Mesenchymal stem cell (in vitro differentiated cells and primary cell): ENCODE measurements at places on chromosomes 7 and 10.

- no peak for DNase-seq
Observed at GRCh38 chr10:118203461-118203860, 138.7 kb downstream of the FAM204A start.

DNA sequence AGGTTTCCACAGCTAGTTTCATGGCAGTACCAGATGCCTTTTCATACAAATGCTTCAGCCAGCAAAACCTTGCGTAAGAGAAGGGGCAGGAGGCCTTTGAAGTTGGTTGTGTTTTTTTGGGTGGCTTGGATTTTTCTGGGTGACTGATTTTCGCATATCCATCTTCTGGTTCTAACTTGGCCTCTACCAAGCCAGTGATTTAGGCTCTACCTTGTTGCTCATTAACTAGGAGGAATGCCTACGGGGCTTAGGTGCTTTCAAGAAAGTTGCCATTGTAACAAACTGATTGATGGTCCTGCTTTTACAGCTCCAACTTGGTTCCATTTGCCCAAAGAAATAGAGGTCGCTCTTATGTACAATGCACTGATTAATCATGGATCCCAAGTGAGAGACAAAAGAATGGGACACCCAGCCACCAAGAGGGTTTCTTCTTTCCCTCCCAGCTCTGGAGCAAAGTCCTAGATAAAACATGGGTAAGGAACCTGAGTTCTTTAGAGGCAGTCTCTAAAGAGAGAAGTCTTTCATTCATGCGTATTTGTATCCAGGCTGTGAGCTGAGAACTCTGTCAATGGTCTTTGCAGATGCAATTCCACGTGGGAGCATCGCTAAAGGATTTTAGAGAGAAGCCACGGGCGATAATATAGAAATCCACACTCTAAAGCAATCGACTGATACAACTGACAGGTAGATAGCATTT lies 92.1 kb upstream of the FGFR2 start:
- no peak for DNase-seq

DNA sequence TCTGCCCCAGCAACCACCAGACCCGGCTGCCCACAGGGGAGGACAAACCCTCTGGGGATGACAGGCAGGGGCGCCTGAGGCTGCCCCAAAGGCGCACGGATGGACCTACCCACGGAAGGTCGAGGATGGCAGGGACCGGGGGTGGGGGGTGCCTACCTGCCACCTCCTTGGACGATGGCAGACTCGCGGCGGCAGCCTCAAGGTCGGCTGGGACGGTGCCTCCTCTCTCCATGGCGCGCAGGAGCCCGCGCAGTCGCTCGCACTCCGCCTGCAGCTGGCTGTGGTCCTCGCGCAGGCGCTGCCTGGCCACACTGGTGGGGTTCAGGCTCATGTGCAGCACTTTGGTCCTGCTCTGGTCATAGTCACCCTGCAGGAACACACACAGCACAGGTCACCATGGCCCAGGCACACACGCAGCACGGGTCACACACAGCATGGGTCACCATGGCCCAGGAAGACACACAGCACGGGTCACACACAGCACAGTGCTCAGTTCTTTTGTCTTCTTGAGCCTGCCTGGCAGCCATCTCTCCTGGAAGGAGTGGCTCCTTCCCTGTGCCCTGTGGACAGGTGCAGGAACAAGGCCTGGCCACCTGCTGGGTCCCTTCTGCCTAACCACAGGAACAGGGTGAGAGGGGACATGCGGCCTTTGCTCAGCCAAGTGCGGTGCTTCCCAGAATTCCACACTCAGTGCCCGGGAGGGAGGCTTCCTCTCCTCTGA lies 266.6 kb downstream of the ELFN1 start:
- no peak for DNase-seq

DNA sequence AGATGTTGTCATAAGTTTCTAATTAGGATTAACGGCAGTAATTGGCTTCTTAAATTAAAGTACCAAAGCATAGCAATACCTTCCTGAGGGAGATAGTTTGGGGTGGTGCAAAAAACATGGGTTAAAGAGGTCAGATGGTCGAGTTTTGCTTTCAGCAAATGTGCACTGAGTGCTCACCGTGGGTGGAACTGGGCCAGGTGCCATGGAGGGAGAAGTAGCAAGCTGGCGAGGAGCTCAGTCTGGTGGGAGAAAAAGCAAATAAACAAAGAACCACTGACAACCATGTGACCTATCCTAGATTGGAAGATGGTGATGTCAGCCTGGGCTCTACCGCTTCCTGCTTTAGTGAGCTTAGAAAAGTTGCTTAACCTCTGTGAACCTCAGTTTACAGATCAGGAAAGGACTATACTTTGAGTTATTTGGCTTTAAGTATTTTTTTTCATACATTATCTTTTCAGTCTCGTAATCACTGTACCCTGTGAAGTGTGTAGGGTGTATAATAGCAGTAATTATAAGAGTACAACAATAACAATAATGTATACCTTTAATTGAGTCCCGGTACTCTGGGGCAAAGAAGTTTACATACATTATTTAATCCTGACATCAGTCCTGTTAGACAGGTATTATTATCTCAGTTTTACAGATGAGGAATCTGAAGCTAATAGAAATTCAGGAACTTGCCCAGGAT lies 69.0 kb upstream of the PDCD4 start:
- DNase-seq: peak; percentile 85

DNA sequence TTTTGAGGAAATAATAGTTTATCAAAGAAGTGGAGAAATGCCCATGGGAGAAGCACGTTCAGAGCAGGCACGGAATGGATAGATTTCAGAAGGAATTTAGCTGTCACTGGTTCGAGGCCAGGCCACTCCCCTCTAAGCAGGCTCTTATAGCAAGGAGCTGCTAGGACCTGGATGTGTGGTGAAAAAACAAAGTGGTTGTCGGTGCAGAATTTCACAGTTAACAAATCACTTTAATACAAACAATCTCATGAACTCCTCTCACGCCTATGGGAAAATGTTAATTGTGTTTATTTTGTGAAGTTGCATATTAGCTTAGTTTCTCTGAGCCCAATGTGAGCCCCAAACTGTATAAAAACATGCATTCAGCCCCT lies 176.3 kb downstream of the PKD1L1 start:
- DNase-seq: no peak

GRCh38 chr7:2353113-2353935 lies 1.3 kb upstream of the EIF3B start:
- no peak for DNase-seq

DNA sequence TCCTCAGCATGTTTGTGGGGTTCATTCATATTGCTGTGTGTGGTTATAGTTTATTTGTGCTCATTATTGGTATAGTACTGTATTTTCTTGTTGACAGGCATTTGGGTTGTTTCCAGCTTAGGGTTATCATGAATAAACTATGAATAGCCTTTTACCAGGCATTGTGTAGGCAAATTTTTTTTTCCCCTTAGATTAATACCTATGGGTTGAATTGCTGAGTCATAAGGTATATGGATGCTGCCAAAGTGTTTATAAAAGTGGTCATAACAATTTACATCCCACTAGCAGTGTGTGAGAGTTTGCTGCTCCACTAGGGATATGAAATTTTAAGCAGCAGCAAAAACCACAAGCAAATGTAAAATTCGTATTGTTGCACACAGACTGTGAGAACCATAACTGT lies 175.0 kb downstream of the PLPP4 start:
- no peak for DNase-seq

- no peak for DNase-seq
Observed at GRCh38 chr7:98483964-98484545, 83.2 kb upstream of the BAIAP2L1 start.

DNA sequence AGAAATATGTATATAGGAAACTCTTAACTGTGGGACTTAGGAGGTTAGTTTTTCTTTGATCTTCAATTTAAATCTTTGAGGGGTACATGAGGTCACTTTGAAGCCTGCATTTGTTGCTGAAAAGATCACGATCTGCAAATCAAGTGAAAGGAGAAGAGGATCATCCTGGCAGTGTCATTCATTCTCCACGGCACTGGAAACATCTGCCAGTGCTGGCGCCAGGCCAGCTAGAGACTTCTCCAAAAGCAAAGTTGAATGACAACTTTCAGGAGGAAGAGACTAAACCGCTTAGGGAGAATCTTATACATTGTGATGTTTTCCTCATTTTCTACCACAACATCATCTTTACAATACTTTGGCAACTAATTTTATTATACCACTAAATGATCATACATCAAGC lies 42.5 kb downstream of the MRC1 start:
- DNase-seq: no peak

GRCh38 chr10:24462889-24463552 lies 254.1 kb downstream of the KIAA1217 start:
- DNase-seq: no peak
